ENCODE measurements at places on chromosomes 3 and 15.

DNA sequence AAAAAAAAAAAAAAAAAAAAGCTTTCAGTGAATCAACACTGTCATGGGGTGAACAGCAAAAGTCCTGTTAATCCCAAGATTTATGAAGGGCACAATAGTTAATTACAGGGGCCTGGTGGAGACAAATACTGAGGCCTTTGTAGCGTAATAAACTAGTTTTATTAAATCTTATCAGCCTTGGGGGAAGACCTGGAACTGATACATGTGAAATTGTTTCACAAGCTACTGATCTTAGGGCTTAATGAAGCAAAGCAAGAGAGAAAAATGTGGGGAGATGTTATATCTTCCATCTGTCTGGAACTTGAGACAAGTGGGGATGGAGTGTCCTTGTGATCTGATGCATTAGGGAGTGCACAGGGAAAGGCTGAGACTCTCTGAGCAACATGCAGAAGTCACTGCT is 47.9 kb upstream of the OSBPL11 start:
- no peak for DNase-seq
- no peak overlapping the region for H3K27ac ChIP-seq
- no peaks in the 10 kb centered on the region for H3K36me3 ChIP-seq

- no peak overlapping the region for H3K27ac ChIP-seq
- H3K4me3 ChIP-seq = no peak overlapping the region
- DNase-seq = no peak
- no peaks in the 10 kb centered on the region for H3K4me1 ChIP-seq
- H3K27me3 ChIP-seq = no peaks in the 10 kb centered on the region
Observed at GRCh38 chr15:47395076-47395475, 322.2 kb upstream of the SEMA6D start.

- DNase-seq = no peak
- H3K36me3 ChIP-seq = peaks cover 22% of the 10 kb centered on the region
- no peaks in the 10 kb centered on the region for H3K4me1 ChIP-seq
Observed at GRCh38 chr3:15223685-15224572, 17.9 kb downstream of the CAPN7 start.

GRCh38 chr3:52891164-52891563 is 6.2 kb downstream of the STIMATE start:
- peaks cover 34% of the 10 kb centered on the region for H3K4me1 ChIP-seq
- H3K4me3 ChIP-seq = no peak overlapping the region
- no peaks in the 10 kb centered on the region for H3K27me3 ChIP-seq
- H3K36me3 ChIP-seq = no peaks in the 10 kb centered on the region

- no peak overlapping the region for H3K27ac ChIP-seq
- no peaks in the 10 kb centered on the region for H3K27me3 ChIP-seq
- H3K36me3 ChIP-seq = no peaks in the 10 kb centered on the region
- H3K4me1 ChIP-seq = no peaks in the 10 kb centered on the region
- no peak for DNase-seq
- no peak overlapping the region for H3K4me3 ChIP-seq
Observed at GRCh38 chr3:138748190-138748589, 86.5 kb downstream of the PIK3CB start.

DNA sequence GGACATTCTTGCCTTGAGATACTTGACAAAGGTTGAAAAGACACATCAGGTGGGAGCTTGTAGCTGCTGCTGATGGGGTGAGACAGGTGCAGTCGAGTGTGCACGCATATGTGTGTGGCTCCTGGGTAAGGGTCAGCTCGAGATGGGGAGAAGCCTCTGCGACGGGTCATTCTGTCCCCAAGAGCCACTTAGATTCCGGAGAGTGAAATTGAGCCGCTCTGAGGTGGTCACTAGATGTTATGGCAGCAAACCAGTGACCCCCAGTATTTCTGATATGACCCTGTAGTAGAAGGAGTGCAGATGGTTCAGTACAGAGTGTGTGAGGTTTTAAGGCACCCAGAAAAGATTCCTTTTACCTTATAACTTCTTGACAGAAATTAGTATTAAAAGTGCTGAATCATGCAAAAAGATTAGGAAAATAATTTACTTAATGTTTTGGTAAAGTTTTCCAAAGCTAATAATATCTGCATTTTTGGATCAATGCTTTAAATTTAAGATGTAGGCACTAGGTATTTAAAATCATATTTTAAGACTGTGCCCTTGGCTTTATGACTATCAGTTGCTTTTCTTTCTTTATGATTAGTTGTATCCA is 241.9 kb upstream of the TOPAZ1 start:
- peaks cover 13% of the 10 kb centered on the region for H3K4me1 ChIP-seq
- H3K27ac ChIP-seq = no peak overlapping the region
- peaks cover 57% of the 10 kb centered on the region for H3K27me3 ChIP-seq
- H3K4me3 ChIP-seq = no peak overlapping the region
- no peak for DNase-seq

- H3K27ac ChIP-seq = no peak overlapping the region
- no peak overlapping the region for H3K4me3 ChIP-seq
- DNase-seq = no peak
- H3K36me3 ChIP-seq = no peaks in the 10 kb centered on the region
Observed at GRCh38 chr15:81270781-81271491, 53.0 kb downstream of the STARD5 start.

DNA sequence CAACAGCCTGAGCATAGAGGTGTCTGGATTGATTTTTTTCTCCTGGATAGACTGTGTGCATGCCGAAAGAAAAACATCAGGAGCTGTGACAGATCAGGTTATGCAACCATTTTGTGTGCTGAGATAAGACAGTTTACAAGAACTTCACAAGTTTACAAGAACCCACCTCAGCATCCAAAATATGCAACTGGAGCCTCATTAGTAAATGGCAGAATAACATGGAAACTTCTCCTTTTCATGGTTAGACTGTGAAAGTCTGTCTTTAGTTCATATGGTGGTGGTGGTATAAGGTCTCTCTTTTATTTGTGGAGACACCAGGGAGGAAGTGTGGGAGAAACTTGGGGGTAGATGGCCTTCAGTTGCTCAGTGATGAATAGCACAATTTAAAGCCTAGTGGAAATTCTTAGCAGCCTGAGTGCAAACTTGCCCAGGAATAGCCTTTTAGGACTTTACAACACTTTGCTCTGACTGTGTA is 3.7 kb upstream of the ZNF609 start:
- no peak overlapping the region for H3K4me3 ChIP-seq
- DNase-seq = no peak
- no peak overlapping the region for H3K27ac ChIP-seq
- H3K27me3 ChIP-seq = no peaks in the 10 kb centered on the region
- H3K4me1 ChIP-seq = peaks cover 9% of the 10 kb centered on the region

- H3K27me3 ChIP-seq = no peaks in the 10 kb centered on the region
- H3K4me1 ChIP-seq = no peaks in the 10 kb centered on the region
- no peak for DNase-seq
- no peak overlapping the region for H3K4me3 ChIP-seq
Observed at GRCh38 chr3:133447750-133448477, 48.1 kb downstream of the BFSP2 start.

DNA sequence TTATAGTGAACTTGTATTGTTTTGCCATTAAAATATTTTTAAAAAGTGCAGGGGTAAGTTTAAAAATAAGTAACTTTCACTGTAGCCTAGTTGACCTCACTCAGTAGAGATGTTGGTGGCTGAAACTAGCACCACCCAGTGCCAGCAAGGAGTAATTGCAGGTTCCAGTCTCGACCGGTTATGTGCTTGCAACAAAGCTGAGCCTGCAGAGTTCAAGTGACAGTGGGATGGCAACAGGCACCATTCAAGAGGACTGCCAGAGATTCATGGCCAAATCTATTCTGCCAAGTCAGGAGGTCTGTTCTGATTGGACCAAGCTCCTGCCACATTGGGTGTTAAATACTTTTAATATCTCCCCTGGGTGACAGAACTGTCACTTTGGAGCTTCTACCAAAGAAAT is 2.7 kb downstream of the ADAMTS7 start:
- DNase-seq = no peak
- no peaks in the 10 kb centered on the region for H3K4me1 ChIP-seq
- no peak overlapping the region for H3K4me3 ChIP-seq
- H3K27ac ChIP-seq = no peak overlapping the region
